Neuronal stem cell (in vitro differentiated cells): ENCODE measurements at places on chromosomes 16 and 17.

DNA sequence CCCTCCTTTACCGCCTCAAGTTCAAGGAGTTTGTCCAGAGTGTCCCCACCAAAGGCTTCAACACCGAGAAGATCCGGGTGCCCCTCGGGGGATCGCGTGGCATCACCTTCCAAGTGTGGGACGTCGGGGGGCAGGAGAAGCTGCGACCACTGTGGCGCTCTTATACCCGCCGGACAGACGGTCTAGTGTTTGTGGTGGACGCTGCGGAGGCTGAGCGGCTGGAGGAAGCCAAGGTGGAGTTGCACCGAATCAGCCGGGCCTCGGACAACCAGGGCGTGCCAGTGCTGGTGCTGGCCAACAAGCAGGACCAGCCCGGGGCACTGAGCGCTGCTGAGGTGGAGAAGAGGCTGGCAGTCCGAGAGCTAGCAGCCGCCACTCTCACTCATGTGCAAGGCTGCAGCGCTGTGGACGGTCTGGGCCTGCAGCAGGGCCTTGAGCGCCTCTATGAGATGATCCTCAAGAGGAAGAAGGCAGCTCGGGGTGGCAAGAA lies 1.1 kb downstream of the ARL4D start:
- DNase-seq: no peak

- DNase-seq: no peak
These were observed 457.0 kb upstream of the CDH5 start for GRCh38 chr16:65909310-65910050.

- no peak for DNase-seq
These were observed 112.9 kb downstream of the DNAH3 start for GRCh38 chr16:21037736-21038135.

DNA sequence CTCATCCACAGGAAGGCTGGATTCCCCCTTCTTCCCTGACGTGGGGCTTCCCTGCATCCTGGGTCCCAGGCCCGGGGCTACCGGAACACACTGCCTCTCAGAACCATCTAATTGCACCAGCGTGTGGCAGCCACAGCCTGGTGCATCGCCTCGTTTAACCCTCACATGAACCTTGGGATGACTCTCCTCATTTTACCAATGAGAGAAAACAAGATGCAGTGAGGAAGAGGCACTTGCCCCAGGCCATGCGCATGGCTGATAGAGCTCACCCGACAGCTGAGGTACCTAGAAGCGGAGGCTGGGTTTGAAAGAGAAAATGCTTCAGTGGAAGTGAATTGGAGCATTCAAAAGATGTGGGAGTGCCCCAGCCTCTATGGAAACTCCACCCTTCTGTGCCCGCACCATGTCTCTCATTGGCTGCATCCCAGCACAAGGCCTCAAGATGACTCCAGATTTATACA lies 162.3 kb downstream of the KATNIP start:
- no peak for DNase-seq

- DNase-seq: no peak
These were observed 7.1 kb downstream of the TAF1C start for GRCh38 chr16:84179612-84180320.

DNA sequence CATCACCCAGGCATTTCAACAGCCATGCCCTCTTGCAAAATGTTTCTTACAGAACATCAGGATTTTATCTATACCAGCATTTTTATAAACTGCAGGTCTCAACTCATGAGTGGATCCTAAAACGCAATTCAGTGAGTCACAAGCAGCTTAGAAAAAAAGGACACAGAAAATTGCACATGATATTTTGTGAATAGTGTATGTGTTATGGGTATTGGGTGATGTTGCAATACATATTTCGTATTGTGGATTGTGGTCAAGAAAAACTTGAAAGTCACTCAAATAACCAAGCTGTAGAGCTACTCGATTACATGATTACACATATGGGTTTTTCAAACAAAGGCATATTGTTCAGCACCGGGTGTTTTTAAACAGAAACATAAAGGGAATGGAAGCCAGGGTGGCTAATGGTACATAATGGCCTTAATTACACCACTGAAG lies 1.4 kb downstream of the WIPI1 start:
- no peak for DNase-seq

- DNase-seq: no peak
These were observed 26.7 kb upstream of the PRM1 start for GRCh38 chr16:11307639-11308492.

DNA sequence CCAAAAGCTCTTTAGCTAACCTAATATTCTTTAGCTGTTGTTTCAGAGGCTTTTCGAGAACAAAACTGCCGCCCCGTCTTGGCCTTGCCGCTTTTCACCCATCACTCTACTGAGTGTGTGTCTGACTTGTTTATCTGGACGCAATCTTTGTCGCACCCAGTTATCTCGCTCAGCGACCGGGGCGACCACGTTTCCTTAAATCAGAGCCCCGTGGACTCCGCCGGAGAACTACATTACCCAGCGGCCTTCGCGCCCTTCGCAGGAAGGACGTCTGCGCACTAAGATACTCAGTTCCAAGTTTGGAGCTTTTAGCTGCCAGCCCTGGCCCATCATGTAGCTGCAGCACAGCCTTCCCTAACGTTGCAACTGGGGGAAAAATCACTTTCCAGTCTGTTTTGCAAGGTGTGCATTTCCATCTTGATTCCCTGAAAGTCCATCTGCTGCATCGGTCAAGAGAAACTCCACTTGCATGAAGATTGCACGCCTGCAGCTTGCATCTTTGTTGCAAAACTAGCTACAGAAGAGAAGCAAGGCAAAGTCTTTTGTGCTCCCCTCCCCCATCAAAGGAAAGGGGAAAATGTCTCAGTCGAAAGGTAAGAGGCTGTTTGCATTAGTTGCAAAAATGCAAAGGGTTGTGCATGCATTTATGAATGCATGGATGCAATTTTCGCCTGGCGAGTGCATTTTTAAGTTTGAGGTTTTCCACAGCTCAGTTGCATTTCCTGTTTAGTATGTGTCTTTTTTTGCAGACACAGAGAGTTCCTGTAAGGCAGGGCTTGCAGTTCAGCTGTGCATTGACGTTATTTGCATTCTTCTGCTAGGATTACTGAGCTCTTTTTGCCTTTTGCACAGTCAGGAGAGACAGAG lies at the start of gene MAP2K6:
Gene MAP2K6 (plus strand): TSS at position 290 of the 867 bp plus-strand sequence. CDS start 288 bp downstream, at position 578.
- peak; percentile 74 for DNase-seq

GRCh38 chr17:42361781-42362186 lies 26.5 kb downstream of the STAT3 start:
- DNase-seq: no peak

- DNase-seq: no peak
These were observed 47.8 kb downstream of the PITPNM3 start for GRCh38 chr17:6508519-6509030.

DNA sequence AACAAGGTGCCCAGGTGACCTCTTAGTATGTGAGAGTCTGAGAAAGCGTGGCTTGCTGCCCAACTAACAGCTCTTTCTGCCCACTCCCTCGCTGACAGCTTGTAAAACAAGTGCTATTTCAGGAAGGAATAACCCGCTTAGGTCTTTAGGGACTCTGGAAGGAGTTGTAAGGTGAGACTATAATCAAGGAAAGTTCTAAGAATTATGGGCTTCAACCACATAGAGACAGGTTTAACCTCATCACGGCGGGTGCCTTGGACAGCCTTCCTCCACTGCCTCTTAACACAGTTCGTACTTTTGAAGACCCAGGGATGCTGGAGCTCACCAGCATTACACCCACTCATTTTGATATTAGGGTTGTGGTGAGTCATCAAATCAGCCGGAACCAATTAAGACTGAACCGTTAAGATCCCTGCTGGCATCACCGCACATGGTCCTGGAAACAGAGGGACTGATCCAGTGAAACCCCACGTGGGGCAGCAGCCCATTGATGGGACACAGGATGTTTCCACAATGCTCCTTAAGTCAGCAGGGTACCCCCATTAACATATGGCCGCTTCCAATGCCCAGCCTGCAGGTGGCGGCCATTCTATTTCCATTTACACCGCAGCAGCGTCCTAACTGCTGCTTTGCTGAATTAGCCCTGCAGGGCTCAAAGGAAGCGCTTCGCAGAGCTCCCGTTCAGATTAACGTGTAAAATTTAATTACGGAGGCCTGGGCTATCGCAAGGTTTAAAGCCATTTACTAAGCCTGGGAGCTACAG lies 176.6 kb upstream of the SDK2 start:
- peak; percentile 29 for DNase-seq

DNA sequence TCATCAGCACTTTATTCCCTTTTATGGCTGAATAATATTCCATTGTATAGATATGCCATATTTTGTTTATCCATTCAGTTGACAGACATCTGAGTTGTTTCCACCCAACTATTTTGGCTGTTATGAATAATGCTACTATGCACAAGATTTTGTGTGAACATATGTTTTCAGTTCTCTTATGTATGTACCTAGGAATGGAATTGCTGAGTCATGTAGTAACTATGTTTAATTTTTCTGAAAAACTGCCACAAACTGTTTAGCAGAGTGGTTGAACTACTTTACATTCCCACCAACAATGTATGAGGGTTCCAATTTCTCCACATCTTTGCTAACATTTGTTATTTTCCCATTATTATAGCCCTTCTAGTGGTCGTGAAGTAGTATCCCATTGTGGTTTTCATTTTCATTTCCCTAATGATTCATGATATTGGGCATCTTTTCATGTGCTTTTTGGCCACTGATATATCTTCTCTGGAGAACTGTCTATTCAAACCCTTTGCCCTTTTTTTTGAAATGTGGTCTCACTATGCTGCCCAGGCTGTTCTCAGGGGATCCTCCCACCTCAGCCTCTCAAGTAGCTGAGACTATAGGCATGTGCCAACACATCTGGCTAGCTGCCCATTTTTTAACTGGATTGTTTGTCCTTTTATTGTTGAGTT lies 26.3 kb downstream of the SMURF2 start:
- no peak for DNase-seq

DNA sequence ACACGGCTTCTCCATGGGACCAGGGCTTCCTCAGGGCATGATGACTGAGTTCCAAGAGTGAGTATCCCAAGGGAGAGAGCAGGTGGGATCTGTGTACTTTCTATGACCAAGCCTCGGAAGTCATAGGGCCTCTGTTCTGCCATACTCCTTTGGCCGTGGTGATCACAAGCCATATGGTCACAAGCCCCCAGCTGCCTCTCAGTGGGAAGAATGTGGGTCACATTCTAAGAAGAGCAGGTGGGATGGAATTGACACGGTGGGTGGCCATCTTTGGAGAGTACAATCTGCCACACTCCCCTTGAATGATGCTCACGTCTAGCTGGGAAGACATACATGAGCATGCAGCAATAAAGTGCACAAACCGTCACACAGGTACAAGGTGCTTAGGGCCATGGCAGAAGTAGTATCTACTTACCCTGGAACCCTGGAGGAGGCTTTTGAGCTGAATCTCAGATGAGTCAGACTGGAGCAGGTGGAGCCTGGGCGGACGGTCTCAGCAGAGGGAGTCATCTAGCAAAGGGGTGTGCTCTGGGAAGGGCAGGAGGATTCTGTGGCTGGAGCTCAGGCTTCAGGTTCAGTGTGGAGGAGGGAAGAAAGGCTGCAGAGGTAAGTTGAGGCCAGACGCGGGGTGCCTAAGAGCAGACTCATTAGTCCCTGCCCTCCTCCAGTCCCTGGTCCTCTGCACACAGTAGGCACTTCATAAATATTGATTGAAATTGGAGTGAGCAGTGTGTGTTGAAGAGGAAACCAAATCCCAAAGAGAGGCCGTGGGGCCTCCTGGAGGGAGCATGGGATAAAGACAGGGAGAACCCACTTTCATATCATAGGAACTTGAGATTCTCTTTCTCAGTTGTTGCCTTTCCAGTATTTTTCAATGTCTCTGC lies 26.6 kb downstream of the GOSR2 start:
- DNase-seq: no peak

DNA sequence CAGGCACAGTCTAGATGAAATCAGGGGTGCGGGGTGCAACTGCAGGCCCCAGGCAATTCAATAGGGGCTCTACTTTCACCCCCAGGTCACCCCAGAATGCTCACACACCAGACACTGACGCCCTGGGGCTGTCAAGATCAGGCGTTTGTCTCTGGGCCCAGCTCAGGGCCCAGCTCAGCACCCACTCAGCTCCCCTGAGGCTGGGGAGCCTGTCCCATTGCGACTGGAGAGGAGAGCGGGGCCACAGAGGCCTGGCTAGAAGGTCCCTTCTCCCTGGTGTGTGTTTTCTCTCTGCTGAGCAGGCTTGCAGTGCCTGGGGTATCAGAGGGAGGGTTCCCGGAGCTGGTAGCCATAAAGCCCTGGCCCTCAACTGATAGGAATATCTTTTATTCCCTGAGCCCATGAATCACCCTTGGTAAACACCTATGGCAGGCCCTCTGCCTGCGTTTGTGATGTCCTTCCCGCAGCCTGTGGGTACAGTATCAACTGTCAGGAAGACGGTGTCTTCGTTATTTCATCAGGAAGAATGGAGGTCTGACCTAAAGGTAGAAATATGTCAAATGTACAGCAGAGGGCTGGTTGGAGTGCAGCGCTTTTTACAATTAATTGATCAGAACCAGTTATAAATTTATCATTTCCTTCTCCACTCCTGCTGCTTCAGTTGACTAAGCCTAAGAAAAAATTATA lies 1.6 kb downstream of the HBA1 start:
- DNase-seq: no peak

DNA sequence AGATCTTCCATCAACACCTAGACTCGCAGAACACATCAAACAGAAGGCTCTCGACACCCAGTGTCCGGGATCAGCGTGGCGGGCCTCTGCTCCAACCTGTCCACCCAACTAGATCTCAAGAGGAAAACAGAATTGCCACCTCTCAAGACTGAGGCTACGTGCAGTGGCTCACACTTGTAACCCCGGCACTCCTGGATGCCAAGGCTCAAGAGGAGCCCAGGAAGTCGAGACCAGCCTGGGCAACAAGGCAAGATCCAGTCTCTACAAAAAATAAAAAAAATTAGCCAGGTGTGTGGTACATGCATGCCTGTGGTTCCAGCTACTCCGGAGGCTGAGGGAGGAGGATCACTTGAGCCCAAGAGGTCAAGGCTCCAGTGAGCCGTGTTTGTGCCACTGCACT lies 132.6 kb downstream of the ZFHX3 start:
- no peak for DNase-seq

GRCh38 chr17:63542218-63542545 lies 8.1 kb upstream of the DCAF7 start:
- no peak for DNase-seq

- DNase-seq: no peak
These were observed 22.4 kb downstream of the ATAD5 start for GRCh38 chr17:30854146-30854545.

GRCh38 chr16:77949445-77949844 lies 72.9 kb upstream of the CLEC3A start:
- no peak for DNase-seq

DNA sequence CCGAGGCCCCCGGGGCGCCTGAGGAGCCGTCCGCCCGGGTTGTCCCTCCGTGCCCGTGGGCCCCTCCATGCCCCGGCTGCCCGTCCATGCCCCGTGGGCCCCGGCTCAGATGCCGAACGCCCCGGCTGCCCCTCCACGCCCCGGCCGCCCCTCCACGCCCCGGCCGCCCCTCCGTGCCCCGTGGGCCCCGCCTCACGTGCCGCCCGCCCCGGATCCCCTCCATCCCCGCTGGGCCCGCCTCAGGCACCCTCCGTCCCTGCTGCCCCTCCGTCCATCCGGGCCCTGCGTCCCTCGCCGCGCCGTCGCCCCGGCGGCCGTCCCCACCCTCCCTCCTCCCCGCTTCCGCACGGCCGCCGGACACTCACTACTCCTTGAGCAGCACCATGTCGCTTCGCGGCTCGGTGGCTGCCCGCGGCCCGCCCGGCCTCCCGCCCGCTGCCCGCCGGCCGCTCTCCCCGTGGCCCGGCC lies 382 bp downstream of the PITPNA start:
- no peak for DNase-seq

- DNase-seq: no peak
These were observed at the start of gene PRR15L for GRCh38 chr17:47957591-47958490. PRR15L (minus strand) TSS chr17:47957883; CDS start chr17:47953234, 4,649 bp downstream.
